Activated naive CD4-positive, alpha-beta T cell treated with anti-CD3 and anti-CD28 coated beads, Interleukin-2, amount 50 U/mL, for 72 hours (primary cell): ENCODE measurements at places on chromosomes 11 and 22. TPM values are rescaled to one million over a fixed set of nuclear protein-coding genes. Genes with fewer than 3 reads are reported as not detected.

MS4A8 gene
- total RNA-seq = not detected

DNA sequence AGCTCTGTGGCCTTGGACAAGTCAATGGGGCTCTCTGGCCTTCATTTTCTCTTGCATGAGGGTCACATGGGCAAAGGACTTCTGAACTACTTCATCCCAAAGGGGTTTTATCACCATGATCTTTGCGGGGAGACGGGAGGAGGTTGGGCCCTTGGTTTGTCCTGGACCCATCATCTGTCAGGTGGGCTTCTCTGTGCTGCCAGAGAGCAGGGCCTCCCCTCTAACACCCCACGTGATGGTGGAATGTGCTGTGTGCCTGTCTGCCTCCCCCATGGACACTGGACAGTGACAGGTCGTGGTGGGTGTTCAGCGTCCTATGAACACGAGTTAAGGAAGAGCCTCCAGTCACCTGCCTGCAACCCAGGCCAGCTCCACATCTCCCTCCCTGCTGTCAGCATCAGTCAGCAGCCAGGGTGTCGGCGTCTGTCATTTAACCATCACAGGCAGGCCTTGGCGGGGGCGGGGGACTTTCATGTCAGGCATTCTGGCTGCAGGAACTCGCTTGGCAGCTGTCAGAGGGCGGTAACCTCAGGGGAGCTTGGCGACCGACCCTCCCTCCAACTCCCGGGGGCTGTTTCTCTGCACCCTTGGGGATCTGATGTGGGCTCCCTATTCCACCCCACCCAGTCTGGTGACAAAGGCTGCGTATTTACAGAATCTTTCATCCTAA lies 2.6 kb upstream of the SUN2 start:
- peak; percentile 73 for DNase-seq

HEPHL1 gene
- not detected for total RNA-seq

DNA sequence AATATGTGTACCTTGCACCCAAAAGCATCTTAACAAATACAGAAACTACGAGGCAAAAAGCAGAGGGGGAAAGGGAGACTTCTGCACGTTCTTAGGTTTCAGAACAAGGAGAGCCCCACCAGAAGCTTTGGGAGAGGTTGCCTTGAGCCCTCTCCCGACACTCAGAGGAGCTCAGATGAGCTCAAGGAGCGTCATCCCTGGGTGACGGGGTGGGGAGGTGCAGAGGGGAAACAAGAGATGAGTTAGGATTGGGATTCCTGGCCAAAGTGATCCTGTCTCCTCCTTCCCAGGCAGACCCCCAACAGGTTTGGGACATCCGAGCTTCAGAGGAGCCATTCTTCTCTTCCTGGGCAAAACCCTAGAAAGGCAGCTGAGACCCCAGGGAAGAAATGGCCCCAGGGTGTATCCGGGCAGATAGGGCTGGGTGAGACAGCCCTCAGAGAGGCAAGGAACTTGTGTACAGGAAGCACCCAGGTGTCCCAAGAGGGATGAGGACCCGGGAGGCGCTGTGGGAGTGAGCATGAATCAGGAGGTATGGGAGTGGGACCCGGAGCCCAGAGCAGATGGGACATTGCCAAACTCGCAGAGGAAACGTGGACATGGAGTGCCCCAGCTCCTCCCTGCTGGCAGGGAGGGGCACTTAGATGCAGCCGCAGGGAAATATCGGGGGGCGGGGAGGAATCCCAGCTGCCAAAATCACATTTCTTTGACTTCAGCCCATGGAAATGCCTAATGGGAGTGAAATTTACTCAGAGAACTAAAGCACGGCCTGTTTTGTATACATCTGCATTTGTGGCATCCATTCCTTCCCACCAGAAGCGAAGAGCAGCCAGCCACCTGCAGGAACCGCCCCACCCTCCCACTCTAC lies 12.4 kb downstream of the C1QTNF6 start:
- no peak for DNase-seq

CHEK1 gene
- total RNA-seq = 112 TPM

CHRDL2 gene
- not detected for total RNA-seq

GRCh38 chr11:115257678-115258077 lies 246.5 kb downstream of the CADM1 start:
- DNase-seq = no peak

GRCh38 chr11:116738975-116739374 lies 33.8 kb downstream of the BUD13 start:
- DNase-seq = no peak

DNA sequence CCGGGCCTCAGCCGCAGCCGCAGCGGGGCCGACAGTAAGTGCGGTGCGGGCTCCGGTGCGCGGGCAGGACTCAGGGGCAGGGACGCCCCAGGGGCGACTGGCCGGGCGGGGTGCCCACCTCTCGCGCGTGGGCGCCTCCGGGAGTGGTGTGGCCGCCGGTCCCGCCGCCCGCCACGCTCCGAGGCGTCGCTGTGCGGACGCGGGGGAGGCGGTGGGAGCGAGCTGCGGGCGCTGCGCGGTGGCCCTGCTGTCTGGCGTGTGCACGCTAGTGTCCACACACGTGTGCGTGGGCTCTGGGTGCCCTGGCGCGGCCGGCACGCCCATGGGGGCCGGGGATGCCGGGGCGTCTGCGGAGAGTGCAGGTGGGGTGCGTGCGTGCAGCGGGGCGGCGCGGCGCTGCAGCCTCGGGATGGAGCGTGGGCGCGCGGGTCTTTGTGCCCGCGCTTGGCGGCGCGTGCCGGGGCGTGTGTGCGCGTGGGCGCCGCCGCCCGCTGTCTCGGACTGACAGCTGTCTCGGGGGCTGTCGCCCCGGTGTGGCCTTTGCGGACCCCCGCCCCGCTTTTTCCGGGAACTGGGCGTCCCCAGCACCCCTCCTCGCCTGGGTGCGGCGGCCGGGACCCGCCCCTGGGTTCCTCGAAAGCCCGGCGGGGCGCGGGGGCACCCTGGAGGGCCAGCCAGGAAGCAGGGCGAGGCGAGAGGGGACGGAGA lies 804 bp downstream of the KCNK4 start:
- DNase-seq = no peak

DNA sequence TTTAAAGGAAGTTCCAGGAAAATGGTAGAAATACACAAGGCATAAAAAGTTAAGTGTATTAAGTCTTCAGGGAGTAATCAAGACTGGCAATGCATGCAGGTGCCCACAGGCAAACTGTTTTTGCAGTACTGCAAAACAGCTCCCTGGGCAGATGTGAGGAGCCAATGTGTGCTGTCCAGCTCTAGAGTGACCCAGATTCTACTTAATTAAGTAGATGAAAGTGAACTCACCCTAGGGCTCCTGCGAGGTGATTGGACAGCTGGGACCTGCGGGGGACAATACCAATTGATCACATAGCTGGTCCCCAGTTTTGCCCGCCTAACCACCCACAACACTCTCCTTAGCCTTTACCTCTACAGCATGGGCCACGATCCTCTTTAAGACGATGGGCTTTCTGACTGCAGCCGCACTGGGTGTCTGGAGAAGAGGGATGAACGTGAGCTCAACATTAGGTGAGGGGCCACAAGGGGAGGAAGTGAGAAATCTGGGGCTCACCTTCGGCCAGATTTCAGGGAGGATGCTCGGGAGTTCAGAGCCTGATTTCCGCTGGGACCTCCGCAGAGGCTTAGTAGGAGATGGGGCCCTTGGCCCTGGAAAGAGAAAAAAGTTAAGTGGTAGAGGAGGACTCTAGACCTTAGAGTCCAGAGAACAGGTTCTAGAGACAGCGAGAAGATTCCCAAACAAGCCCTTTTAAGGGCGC lies 556 bp downstream of the CDCA5 start:
- no peak for DNase-seq

FOLR2 gene
- total RNA-seq = not detected

GRCh38 chr22:41197038-41197972 lies 7.8 kb upstream of the L3MBTL2 start:
- DNase-seq = peak; percentile 85

DNA sequence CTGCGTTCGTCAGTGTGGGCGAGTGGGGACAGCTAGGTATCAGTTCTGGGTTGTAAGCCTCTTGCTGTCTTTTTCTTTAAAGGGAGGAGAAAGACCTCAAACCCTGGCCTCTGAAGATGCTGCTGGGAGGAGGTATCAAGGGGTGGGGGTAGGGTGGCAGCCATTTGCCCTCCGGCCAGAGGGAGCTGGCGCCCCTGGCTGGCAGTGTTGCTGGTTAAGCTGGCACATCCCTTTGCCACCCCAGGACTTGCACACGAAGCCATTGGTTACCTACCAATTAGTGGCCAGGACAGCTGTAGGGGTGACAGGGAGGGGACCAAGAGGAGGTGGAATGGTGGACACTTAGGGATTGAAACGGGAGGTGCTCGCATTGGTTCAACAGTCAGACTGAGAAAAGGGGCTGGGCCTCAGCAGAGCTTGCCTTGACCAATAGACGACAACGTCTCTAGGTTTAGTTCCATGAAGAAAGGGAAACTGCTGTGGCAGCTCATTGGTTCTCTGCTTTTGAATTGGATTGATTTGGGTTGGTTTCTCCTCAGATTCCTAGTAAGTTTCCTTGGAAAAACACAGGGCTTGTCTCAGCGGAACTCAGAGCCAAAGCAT lies 77.9 kb downstream of the ST3GAL4 start:
- no peak for DNase-seq

DNA sequence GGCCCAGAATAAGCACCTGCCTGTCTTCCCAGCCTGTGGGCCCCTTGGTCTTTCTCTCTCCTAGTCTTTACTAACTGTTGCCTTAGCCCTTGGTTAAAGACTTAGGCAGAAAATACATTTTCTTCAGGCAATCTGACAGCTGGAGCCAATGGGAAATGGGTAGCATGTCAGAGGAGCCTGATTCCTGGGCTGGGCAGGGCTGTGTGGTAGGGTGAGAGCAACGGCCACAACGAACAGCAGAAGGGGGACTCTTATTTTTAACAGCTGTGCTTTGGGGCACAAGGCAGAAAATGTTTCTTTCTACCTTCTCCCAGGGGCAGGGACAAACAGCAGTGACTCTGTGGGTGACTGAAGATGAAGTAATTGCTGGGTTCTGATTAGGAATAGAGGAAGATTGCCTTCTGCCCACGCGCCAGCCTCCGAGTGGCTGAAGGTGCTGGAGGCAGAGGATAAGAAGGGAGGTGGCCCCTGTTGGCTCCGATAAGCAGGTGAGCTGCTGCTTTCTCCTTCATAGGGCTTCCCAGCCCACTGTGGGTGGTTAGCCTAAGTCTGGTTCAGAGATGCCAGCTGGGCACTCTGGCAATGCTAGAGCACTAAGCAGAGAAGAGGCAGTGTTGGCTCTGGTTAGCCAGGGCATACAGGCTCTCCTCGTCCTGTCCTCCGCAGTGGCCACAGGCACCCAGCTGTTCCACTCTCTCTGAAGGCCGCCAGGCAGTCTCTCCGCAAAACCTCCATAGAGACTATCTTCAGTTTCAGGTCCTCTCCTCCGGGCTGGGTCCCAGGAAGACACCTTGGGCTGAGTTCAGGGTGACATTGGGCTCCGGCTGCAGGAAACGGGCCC lies 1.5 kb downstream of the YPEL4 start:
- DNase-seq = no peak

GRCh38 chr11:131658952-131659351 lies 288.5 kb downstream of the NTM start:
- DNase-seq = no peak

GRCh38 chr22:23215294-23216241 lies 35.3 kb downstream of the BCR start:
- no peak for DNase-seq

- no peak for DNase-seq
Measured at GRCh38 chr11:57312511-57313021, 12.2 kb downstream of the TNKS1BP1 start.

DNA sequence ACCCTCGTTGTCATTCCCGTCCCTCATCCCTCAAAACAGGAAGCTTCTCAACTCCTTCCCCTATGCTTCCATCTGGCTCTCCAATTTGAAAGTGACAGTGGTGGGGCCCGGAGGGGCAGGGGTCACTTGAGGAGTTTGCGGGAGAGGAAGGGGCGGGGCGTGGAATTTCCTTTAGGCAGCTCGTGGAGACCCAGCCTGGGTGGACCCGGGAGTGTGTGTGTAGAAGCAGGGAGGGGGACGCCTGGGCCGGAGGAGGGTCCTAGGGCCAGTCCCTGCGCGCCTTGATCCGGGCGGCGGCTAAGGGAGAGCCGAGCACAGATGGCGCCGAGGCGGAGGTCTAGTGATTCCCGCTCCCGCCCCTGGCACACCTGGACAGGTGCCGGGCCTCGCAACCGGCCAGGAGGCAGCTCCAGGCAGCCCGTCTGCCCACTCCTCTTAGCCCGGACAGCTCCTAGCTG lies 7.8 kb upstream of the PAX6 start:
- no peak for DNase-seq

- DNase-seq = no peak
Measured at GRCh38 chr11:72718101-72718501, 34.1 kb downstream of the ARAP1 start.

DNA sequence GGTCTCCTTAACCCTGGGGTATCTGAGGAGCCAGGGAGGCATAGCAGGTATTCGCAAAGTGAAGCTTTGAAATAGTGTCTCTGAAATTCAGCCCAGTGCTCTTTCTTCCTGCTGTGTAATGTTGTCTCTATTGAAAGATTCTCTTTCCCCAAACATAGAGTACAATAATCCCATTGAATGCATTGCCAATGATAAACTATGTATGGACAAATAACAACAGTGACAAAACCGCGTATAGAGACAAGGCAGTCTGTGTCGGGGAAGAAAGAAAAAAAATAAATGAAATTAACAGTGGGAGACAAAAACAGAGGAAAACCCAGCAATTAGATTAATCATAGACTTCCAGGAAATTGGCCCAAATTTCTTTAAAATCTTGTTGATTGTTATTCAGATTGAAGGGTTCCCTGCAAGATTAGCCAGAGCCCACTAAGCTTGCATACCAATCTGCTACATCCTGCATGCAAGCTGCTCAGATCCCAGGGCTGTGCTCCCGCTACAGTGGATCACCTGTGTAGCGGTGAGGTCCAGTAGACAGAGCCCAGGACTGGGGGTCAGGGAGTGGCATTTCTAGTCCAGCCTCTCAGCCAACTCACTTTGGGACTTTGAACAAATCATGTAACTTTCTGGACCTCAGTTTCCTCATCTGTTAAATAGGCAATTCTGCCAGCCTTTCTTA lies 492.8 kb downstream of the INSC start:
- no peak for DNase-seq

DNA sequence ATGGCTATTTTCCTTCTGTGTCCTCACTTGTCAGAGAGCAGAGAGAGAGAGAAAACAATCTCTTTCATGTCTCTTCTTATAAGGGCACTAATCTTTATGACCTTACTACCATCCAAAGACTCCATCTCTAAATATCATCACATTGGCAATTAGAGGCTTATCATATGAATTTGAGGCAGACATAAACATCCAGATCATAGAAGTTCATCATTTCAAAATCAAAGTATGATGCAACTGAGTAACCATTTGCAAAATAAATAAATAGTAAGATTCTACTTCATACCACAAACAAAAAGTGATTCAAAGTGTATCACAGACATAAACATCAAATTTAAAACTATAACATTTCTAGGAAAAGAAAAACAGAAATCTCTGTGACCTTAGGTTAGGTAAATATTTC lies 504.7 kb upstream of the ARHGAP42 start:
- no peak for DNase-seq

- peak; percentile 7 for DNase-seq
Measured at GRCh38 chr22:29253561-29254285, 14.1 kb downstream of the RHBDD3 start.
